ENCODE measurements at places on chromosomes 11 and 22. TPM values are rescaled to one million over a fixed set of nuclear protein-coding genes. Genes with fewer than 3 reads are reported as not detected.

DNA sequence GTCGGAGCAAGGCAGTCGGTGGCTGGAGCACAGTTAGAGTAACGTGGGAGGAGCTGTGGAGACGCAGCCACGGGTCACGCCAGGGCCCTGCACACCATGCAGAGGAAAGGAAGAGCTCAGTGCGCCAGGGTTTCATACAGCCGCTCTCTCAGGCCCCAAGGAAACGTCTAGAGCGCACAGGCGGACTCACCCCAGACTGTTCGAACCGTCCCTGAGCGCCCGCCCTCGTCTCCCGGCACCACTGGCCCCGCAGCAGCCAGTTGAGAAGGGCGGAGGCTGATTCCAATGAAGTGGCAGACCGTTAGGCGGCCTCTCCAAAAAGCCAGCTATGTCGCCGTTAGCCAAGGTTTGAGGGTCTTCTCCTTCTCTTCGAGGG, 483 bp upstream of the HYLS1 start:
- DNase-seq, result no peak

GRCh38 chr11:65043881-65044501, 3.0 kb downstream of the SAC3D1 start:
- DNase-seq, result no peak

- no peak for DNase-seq
Measured at GRCh38 chr22:47144076-47144765, 381.8 kb downstream of the TBC1D22A start.

DNA sequence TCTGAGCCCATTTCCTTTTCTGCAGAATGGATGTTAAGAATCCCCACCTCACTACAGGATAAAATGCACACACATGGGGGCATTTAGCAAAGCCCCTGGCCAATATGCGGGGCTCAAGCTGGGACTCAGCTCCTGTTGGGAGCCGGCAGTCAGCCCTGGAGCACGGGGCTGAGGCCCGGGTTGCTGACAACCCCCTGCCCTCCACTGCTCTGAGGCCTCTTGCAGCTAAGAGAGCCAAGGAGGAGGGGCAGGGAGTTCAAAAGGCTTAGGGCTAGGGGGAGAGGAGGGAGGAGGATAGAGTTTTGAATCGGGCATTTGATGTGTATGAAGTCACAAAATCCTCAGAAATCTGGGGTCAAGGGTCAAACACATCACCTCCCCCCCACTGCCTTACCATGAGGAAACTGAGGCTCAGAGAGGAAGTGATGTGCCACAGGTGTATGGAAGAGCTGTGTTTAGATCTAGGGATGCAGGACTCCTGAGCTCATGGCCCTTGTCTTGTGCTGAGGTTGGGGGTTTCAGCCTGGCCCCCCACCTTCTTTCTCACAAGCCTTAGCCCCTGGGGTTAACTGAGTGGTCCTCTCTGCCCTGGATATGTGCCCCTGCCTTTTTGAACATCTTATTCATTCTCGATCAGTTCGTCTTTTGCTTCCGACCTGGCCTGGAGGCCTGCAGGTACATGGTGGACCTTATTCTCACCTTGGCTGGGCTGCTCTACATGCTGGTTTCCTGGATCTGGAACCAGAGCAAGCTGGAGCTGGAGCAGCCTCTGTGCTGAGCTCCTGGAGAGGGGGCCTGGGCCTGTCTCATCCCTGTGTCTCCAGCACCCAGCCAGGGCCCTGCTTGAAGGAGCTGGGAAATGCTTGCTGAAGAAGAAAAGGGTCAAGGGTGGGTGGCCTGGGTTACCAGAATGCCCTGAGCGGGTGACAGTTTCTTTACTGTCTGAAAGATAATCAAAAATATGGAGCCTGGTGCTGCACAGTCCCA, 80.3 kb downstream of the LRRC32 start:
- no peak for DNase-seq

GSTT2 gene
- 3.7 TPM for polyA plus RNA-seq
